ENCODE measurements at places on chromosomes 13 and 19.

GRCh38 chr13:28533125-28533436 lies 38.2 kb upstream of the FLT1 start:
- DNase-seq, result no peak

DNA sequence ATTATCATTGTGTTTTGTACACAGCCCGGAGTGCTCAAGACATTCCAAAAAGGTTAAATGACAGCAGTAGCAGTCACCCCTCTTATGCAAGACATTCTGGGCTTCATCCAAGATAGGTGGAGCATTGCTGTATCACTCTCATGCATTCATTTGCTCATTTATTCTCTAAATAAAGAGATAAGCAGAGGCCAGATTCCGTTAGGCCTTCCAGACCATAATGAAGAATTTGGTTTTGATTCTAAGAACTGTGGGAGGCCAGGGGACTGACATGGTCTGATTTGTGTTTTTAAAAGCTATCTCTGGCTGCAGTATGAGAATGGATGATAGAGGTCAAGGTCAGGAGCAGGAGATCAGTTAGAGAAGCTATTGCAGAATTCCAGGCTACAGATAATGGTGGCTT lies 145.8 kb downstream of the KCNRG start:
- no peak for DNase-seq

GRCh38 chr19:38679839-38680238 lies 32.4 kb downstream of the ACTN4 start:
- DNase-seq, result no peak

DNA sequence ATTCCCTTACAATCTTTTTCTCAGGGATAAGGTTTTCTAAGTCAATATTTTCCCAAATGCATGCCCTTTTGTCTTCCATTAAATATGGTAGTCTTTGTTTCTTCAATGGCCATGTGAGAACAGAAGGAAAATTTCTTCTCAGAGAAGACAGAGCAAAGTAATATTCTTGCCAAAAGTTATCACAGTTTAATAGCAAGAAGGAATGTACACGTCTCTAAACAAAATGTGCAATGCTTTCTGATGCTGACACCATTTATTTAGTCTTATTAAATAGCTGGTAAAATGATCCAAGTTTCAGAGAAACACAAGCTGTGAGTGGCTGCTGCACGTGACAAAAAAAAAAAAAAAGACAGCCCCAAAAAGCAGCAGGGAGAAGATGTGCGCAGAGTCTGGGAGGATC lies 542.5 kb downstream of the GPC6 start:
- DNase-seq, result no peak

DNA sequence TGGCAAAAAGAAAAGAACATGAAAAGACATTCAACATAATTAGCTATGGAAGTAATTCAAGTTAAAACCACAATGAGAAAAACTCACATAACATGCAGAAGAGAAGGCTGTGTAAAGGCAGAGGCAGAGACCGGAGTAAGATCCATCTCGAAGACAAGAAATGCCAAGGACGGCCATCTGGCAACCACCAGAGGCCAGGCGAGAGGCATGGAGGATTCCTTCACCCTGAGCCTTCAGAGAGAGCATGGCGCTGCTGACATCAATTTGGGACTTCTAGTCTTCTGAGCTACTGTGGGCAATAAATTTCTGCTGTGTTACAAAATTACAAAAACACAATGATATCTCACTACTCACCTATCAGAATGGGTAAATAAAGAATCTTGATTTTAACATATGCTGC lies 381.0 kb downstream of the TSHZ3 start:
- no peak for DNase-seq

DNA sequence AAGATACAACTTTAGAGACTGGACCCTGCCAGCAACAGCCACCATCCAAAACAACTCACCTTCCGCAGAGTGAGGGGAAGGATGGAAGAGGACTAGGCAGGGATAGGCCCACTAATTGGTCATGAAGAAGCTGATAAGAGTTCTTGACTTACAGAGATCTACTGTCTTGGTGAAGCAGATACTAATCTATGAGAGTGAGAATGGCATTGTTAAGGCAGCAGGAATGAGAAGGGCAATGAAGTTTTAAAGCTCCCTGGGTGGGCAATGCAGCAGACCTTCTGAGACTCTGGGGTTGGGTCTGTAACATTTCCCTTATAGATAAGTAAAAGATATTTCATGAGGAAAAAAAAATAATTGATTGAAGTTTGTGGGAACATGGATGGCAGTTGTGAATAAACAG lies 63.7 kb downstream of the KLF12 start:
- no peak for DNase-seq

DNA sequence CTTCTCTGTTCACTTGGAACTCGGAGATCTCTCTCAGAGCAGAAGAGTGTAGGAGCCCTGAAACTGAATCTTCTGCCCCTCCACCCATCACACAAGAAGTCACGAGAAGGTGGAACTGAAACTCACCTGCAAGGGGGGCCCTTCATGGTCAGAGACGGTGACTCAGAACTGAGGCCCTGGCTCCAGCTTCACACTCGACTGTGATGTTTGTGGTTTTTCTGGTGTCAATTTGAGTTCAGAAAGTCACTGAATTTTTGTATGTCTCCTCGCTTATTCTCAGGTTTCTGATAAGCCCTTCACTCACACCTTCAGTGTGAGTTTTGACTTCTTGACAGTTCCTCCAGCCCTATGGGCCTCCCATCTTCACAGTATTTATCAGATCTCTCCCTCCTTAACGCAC lies 23.1 kb downstream of the SIGLEC5 start:
- no peak for DNase-seq

- DNase-seq, result no peak
Measured at GRCh38 chr13:41075034-41075433, 13.7 kb downstream of the WBP4 start.

- DNase-seq, result no peak
Measured at GRCh38 chr19:45331411-45331810, 8.7 kb upstream of the CKM start.

DNA sequence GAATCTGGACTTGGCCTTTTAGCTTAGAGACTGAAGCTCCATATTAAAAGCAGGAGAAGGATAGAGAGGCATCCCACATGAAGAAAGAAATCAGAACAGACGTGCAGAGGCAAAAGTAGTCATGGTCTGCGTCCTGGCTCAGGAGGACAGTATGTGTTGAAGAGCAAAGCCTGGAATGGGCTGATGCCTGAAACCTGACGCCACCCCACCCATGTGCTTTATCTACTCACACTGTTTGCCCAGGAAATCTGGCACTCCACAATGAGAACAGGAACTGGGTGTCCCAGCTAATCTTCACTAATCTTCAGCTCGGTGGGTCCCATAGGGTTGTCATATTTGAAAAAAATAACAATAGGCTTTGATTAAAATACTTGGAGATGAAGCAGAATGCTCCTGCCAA lies 549.0 kb upstream of the GPC6 start:
- DNase-seq, result no peak

- DNase-seq, result no peak
Measured at GRCh38 chr19:6076675-6077463, 33.4 kb downstream of the RFX2 start.

DNA sequence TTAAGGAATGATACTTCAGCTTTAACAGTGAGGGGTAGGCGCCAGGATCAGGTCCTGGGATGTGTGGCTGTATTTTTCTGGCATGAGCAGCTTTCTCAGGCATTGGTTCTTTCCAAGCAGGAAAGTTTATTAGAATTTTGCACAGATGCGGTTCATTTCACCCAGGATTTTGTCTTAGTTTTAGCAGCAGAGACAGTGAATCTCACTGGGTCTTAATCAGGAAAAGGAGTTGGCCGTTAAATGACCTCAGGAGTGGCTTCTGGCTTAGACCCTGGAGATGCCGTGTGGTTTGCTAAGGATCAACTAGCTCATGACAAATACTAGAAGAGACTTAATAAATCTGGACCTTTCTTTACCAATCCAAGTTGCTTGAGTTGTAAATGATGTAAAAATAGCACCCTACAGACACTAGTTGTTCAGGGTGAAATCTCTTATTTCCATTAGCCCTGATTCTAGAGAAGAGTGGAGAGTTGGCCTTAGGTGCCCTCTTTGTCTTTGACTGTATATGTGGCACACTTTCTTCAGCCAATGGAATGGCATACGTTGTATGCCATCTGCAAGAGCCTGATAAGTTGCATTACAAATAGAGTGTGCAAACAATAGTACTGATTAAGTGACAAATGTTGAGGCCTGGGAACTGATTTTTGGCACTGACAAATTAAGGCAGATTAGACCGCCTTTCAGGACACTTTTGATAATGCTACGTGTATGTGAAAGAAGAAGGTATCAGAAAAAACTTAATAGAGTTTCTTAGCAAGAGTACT lies 34.0 kb downstream of the LRCH1 start:
- no peak for DNase-seq

DNA sequence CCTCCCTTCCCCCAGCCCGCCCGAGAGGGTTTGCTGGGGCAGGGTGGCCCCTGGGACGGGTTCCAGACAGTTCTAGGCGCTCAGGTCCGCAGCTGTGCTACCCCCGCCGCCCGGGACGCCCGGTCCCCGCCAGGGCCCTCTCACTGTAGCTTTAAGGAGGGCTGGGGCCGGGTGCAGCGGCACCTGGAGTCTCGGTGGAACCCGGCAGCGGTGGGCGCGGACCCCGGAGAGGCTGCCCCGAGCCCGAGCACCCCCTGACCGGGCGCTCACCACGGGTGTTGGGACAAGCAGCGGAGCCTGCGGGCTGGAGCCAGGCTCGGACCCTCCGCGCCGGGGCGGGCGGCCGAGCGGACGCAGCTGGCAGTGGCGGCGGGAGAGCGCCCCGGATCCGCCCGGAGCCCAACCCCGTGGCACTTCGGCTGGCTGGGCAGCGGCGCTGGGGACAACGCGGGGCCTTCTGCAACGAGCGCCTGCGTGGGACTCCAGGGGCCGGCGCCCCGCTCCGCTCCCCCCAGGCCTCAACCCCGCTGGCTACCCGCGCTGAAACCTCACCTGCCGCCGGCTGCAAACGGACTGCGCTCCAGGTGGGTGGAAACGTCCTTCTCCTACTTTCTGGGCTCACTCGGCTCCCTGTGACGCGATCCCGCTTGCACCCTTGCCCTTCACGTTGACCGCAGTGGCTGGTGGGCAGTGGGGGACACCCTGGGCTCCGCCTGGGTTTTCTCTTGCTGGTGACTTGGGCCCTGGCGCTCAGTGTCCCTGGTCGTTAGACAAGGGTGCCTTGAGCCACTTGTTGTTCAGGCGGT lies 81.1 kb downstream of the ZNF429 start:
- DNase-seq, result peak; percentile 18

GRCh38 chr13:96503481-96503880 lies 413.6 kb downstream of the HS6ST3 start:
- DNase-seq, result no peak

- no peak for DNase-seq
Measured at GRCh38 chr19:30323904-30324303, 48.3 kb upstream of the ZNF536 start.

DNA sequence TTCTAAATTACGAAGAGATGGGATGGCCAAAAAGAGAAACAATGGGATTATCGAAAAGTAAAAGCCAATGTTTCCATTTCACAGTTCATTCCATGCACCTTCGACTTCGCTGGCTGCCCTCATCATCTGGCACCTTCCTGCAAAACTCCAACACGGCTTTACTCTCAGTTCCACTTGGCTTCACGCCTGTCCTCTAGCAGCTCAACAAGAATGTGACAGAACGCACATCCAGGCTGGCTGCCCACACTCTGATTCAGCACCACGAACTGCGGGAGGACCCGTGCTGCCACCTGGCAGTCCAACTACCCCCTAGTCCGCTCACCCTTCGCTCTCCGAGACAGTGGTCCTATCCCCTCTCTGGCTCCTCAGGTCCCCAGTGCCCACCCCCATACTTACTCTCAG lies 11.7 kb downstream of the ATP7B start:
- DNase-seq, result no peak

GRCh38 chr19:39710333-39710890 lies 6.1 kb downstream of the LGALS14 start:
- DNase-seq, result no peak

DNA sequence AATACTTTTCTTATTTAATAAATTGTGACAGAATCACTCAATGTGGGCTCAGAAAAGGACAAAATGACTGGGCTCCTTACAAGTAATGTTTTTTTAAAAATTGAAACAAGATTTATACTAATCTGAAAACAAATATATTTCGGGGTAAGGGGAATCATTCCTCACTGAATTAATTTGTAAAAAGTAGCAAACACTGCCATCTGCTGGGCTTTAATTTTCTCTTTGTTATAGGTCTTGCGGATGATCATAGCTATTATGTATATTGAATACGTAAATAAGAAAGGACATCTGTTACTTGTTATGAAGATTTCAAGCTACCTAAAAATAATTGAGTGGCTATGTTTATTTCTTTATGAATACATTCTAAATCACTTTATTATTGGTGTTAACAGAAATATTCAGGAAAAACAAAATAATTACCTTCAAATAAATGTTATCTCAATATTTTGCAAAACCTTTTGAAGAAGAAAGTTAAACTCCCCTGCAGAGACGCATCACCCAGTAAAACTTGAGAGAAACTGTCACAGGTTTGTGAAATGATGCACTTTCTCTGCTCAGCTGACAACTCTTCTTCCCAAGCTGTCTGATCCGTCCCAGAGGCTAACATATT lies 17.8 kb upstream of the ENOX1 start:
- peak; percentile 22 for DNase-seq

- no peak for DNase-seq
Measured at GRCh38 chr19:49491804-49492572, 4.2 kb upstream of the RPS11 start.

GRCh38 chr19:4063369-4064148 lies 3.1 kb downstream of the ZBTB7A start:
- no peak for DNase-seq

GRCh38 chr13:104534847-104535246 lies 1468.6 kb upstream of the SLC10A2 start:
- no peak for DNase-seq

DNA sequence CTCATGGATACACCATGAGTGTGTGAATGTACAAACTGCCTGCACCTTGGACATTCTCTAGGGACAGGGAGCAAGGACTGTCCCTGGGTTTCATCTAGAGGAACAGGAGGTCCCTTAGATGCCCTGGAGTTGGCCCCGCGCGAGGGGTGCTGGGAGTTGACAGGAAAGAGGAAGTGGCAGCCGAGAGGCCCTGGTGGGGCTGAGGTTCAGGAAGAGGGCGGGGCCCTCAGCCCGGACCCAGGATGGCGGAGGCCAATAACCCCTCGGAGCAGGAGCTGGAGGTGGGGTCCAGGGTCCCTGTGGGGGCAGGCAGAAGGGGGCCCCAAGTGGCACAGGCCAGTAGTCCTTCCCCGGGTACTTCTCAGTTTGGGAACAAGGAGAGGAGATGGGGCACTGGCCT lies 6.9 kb downstream of the PKN1 start:
- DNase-seq, result peak; percentile 73

DNA sequence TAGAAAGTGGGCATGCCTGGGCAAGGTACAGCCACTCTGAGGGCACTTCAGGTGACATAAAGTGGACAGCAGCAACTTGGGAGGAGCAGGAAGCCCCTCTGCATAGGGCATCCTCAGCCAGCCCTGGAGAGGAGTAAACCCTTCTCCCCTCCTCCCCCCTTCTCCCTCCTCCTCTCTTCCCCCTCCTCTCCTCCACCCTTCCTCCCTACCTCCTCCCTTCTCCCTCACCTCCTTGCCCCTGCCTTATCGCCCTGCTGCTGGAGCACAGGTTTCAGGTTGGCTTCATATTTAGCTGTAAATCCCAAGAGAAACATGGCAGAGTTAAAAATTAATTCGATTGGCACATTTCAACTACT lies 30.5 kb upstream of the ATP12A start:
- no peak for DNase-seq
